Fibroblast of lung (primary cell): ENCODE measurements at places on chromosomes 3 and 15. TPM values are rescaled to one million over a fixed set of nuclear protein-coding genes. Genes with fewer than 3 reads are reported as not detected.
A peak's percentile ranks its signal among the peaks of the same experiment; 100 is the strongest.

Gene TMCO5A
- not detected in 2 replicates for total RNA-seq

Gene SAMD7
- not detected in 2 replicates for total RNA-seq

Gene GOLGA6D
- under 0.01 TPM in 1 of 2 replicates, not detected in the other for total RNA-seq

Gene CLEC3B
- 20.0 and 56.3 TPM in 2 replicates for total RNA-seq

- H3K27me3 ChIP-seq: no peaks in the 10 kb centered on the region
- no peak overlapping the region for H3K27ac ChIP-seq
- no peak for DNase-seq
- no peaks in the 10 kb centered on the region for H3K4me1 ChIP-seq
- H3K4me3 ChIP-seq: no peak overlapping the region
Measured at GRCh38 chr15:85897895-85898717, 103.4 kb upstream of the KLHL25 start.

DNA sequence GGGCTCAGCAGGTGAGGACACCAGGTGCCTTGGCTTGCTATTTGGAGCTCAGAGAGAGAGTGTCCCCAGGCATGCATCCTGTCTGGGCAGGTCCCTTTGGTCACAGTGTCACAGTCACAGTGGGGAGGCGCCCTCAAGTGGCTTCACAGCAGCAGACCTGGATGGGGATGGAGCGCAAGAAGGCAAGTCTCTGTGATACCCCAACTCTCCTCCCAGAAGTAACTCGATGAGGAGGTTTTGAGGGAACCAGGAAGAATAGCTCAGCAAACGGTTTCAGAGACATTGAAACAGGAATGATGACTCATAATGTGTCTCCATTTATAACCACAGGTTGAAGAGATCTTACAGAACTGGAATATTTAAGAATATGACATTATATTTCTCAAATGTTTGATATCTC, 66.5 kb upstream of the SH3GL3 start:
- peaks cover 11% of the 10 kb centered on the region for H3K4me1 ChIP-seq
- DNase-seq: peak; percentile 29
- no peak overlapping the region for H3K27ac ChIP-seq
- no peaks in the 10 kb centered on the region for H3K27me3 ChIP-seq
- no peak overlapping the region for H3K4me3 ChIP-seq
- H3K36me3 ChIP-seq: no peaks in the 10 kb centered on the region

DNA sequence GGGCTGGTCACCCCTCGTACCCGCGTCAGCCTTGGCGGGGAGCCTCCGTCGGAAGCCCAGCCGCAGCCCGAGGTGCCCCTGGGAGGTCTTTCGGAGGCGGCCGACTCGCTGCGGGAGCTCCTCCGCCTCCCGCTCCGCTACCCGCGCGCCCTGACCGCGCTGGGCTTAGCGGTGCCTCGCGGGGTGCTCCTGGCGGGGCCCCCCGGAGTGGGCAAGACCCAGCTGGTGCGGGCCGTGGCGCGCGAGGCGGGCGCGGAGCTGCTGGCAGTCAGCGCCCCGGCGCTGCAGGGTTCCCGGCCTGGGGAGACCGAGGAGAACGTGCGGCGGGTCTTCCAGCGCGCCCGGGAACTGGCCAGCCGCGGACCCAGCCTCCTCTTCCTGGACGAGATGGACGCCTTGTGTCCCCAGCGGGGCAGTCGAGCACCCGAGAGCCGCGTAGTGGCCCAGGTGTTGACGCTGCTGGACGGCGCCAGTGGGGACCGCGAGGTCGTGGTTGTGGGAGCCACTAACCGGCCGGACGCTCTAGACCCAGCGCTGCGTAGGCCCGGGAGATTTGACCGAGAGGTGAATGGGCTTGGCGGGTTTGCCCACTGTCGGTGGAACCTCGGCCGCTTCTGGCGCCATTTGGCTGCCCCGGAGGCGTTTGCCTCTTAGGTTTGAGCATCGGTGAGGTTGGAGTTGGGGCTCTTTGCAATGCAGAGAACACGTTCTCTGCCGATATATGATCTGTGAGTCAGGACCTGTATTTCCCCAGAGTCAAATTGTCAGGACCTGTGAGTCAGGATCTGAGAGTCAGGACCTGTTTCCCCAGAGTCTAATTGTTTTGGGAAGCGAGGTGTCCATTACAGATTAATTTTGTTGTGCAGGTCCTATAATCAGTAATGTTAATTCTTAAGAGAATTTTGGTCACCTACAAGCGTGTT, 24.9 kb upstream of the GATM start:
- H3K4me3 ChIP-seq: peak overlapping the region; percentile 96
- H3K27ac ChIP-seq: peak overlapping the region; percentile 85
- H3K27me3 ChIP-seq: no peaks in the 10 kb centered on the region
- peak; percentile 43 for DNase-seq
- no peaks in the 10 kb centered on the region for H3K4me1 ChIP-seq

- H3K27ac ChIP-seq: no peak overlapping the region
- no peak overlapping the region for H3K4me3 ChIP-seq
- H3K4me1 ChIP-seq: peaks cover 3% of the 10 kb centered on the region
- no peak for DNase-seq
- no peaks in the 10 kb centered on the region for H3K27me3 ChIP-seq
- H3K36me3 ChIP-seq: peaks cover 1% of the 10 kb centered on the region
Measured at GRCh38 chr3:195711813-195712534, 8.8 kb upstream of the MUC20 start.
